ENCODE measurements at places on chromosomes 1 and 21.

DNA sequence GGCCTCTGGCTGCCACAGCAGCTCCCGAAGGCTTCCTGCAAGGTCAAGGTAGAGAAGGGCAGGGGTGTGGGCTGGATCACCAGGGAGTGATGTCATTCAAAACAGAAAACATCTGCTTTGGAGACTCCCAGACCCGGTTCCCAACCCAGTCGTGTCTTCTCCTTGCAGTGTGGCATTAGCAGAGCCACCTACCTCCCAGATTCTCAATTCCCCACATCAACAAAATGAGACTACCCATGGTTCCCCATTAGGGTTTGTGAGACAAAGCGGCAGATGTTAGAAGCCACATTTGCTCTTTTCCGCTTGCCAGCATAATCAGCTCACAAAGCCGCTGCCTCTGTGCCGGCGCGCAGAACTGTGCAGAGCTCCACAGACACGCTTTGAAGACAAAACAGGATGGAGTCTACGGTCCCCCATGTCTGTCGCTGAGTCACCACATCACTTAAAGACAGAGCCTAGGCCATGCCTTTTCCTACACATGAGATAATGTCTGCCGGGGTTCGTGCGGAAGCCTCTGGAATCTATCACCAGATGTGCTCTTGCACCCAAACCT lies 12.5 kb downstream of the KIF17 start:
- DNase-seq = no peak

DNA sequence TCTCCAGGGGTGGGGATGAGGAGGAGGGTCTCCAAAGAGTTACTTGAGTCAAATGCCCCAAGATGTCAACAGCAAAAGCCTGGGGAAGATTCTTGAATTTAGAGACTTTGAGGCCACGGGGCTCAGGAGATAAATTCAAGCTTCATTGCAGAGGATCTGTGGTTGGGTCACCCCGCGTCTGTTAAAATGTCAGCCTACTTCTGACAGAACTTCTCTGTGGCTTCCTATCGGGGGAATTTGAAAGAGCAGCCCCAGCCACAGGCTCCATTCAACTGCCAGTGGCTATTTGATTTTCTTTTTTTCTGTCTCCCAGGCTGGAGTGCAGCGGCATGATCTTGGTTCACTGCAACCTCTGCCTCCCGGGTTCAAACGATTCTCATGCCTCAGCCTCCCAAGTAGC lies 62.5 kb upstream of the EFHD2 start:
- no peak for DNase-seq

DNA sequence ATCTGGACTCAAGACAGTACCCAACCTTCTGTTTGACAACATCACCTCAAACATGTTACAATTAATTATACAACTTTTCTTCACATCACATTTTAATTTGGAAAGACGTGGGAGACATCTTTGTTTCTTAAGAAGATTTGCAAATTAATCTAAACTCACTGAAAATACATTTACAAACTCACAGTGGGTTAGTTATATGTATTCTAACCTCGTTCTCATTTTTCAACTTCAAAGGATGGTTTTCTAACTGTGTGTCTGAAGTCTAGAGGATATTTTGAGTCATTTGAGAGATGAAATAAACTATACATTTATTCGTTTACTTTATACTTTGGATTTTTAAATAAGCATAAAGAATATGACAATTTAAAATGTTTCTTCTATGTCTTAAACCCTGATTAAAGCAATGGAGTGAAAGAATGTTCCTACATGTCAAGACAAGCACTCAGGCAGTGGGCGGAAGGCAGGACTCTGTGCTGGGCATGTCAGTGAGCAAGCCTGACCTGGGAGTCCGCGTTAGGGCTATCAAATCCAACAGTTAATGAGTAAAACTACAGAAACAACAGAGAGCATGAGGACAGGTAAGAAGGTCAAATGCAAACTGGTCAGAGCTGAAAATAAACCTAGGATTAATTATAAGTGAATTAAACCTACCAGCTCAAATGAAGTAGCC lies 76.5 kb upstream of the CTTNBP2NL start:
- DNase-seq = no peak

DNA sequence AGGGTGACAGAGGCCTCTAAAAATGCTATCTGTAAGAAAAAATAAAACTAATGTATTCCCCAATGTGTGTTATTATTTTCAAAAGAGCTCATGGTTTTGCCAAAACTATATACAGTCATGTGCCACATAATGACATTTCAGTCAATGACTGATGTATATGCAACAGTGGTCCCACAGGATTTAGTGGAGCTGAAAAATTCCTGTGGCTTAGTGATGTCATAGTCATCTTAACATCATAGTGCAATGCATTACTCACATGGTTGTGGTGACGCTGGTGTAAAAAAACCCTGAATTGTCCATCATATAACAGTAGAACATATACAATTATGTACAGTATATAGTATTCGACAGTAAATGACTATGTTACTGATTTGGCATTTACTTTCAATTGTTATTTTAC lies 172.4 kb downstream of the CACNA1E start:
- DNase-seq = no peak

DNA sequence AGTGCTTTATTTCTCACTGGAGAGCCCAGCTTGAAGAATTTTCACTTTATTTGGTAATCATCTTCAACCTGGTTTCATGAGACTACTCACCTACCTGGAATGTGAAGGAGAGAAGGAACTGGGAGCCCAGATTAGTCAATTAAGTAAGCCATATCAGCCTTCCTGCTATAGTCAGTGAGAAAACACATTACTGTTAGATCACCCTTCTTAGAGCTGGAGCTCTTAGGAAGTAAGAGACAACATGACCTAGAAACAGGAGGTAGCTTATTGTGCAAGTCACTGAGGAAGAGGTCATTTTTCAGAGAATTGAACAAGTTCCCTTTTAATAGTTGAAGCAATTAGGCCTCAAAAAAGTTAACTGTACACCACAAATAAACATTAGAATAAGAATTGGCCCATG lies 49.2 kb upstream of the TEKT2 start:
- DNase-seq = no peak

DNA sequence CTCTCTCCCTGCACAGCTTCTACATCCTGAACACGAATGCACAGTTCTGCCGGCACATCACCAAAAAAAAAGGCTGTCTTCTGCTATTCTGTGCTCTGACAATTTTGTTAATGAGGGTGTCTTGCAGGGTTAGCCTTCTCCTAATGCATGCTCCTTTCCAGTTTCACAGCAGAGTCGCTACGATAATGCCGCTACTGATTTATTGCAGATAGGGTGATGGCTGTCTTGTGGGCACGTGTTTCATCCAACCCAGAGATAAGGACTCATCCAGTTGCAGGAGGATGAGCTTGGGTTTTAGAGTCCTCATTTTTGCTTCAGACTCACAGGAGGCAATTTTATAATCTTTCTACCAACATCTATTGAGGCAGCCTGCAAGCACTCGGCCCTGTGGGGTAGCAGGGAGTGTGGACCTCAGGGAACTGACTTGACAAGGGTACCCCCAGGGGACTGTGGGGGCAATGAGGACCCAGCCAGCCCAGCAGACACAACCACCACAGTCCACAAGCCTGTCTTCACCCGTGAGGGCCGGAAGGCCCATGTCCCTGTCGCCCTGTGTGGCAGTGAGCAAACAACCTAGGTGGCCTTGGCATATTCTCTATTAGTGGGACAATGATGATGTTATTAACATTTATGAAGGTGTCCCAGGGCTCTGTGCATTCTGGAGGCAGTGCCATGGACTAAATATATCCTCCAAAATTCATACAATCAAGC lies 15.4 kb upstream of the UTS2 start:
- no peak for DNase-seq

DNA sequence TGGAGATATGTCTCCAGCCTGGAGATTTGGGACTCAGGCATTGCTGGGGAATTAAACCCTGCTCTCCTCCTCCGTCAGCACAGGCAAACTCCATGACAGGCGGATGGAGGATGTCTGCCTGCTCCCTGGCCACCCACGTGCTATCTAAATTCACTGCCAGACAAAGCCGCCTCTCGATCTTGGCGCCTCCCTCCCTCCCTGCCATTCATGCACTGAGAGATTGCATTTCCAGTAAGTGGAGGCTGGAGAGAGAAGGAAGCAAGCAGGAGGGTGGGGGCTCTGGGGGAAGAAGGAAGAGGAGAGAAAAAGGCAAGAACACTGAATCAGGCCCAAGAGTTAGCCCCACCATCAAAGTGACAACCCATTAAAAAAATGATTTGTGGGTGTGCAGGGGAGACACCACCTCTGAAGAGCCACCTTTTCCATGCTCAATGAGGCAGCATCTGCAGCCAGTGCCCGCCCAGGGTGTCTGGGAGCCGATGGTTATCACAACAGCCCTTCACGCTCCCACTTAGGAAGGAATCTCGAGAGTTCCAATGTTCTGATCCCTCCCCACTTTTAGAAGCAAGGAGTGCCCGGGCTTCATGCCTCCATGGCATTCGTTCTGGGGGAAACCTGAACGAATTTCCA lies 183.0 kb downstream of the HIVEP3 start:
- no peak for DNase-seq

GRCh38 chr1:226309398-226310244 lies 657 bp upstream of the LIN9 start:
- DNase-seq = no peak

- DNase-seq = no peak
Measured at GRCh38 chr21:39217356-39218081, 34.3 kb upstream of the PSMG1 start.

GRCh38 chr1:64975740-64976139 lies 9.4 kb upstream of the JAK1 start:
- DNase-seq = no peak

- no peak for DNase-seq
Measured at GRCh38 chr1:100074604-100075395, 57.9 kb downstream of the SASS6 start.

- DNase-seq = peak; percentile 85
Measured at GRCh38 chr1:180912211-180912800, 391 bp upstream of the KIAA1614 start.
